ENCODE measurements at places on chromosomes 4 and X.

- DNase-seq: no peak
Measured at GRCh38 chrX:129572422-129572821, 32.4 kb downstream of the OCRL start.

GRCh38 chr4:158538911-158539310 lies 17.2 kb downstream of the RXFP1 start:
- DNase-seq: no peak

- peak; percentile 52 for DNase-seq
Measured at GRCh38 chrX:107025545-107025944, 25.5 kb upstream of the MORC4 start.

- DNase-seq: no peak
Measured at GRCh38 chrX:38857736-38858523, 56.7 kb downstream of the MID1IP1 start.

DNA sequence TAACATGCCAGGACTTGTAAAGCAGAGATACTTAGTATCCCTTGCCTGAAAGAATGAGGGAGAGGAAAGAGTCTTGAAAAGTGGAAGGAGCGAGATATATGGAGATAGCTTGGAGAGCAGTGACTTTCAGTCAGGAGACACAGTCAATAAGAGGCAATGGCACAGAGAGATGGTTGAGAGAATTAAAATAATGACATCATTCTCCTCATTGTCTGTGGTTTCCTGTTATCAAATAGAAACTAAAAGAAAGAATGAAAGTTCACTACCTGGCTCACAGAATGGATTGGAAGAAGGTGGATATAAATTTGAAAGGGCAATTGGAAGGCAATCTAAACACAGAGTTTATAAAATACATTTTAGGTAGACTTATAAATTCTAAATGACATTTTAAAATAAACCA lies 760.2 kb upstream of the AADAT start:
- DNase-seq: no peak

DNA sequence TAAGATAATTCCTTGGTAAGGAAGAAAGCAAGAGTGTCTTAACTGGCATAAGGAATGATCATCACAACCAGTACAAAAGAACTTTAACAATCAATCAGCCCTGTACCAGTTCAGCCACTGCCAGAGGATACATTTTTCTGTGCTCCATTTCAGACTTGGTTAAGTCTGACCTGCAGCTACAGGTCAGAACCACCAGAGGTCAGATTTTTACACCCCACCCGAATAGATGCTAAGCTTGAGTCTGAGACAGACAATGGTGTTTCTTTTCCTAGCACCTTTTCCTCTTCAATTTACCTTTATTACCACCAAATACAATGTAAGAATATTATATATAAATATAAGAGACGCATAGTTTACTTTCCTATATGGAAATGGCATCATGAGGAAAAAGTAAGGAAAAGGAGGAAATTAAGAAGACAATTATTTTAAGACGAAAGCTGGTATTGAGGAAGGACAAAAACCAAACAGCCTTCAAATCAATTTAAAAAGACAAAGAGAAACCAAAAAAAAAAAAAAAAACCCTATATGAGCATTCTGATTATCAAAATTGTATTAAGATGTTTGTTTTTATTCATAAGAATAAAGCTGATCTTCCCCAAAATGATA lies 215.3 kb upstream of the TTC29 start:
- peak; percentile 53 for DNase-seq

DNA sequence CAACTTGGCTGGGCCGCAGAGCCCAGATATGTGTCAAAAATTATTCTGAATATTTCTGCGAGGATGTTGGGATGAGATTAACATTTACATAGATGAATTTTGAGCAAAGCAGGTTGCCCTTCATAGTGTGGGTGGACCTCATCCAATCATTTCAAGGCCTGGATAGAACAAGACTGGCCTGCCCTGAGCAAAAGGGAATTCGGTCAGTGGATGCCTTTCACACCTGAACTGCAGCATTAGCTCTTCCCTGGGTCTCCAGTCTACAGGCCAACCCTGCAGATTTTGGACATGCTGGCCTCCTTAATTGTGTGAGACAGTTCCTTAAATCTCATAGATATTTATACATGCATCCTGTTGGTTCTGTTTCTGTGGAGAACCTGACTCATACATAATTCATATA lies 32.4 kb upstream of the SLC10A4 start:
- no peak for DNase-seq

DNA sequence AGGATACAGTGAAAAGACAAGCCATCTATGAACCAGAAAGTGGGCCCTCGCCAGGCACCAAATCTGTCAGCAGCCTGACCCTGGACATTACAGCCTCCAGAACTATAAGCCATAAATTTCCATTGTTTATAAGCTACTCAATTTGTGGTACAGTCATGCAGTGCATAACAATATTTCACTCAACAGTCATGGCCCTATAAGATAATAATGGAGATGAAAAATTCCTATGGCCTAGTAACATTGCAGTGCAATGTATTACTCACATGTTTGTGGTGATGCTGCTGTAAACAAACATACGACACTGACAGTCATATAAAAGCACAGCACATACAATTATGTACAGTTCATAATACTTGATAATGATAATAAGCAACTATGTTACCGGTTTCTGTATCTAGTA lies 17.1 kb upstream of the TLR1 start:
- DNase-seq: no peak

- DNase-seq: no peak
Measured at GRCh38 chrX:136194536-136194935, 47.2 kb downstream of the FHL1 start.

- no peak for DNase-seq
Measured at GRCh38 chr4:110619463-110620247, 3.2 kb downstream of the PITX2 start.

- DNase-seq: no peak
Measured at GRCh38 chrX:97308171-97308570, 424.5 kb downstream of the RPA4 start.

- DNase-seq: no peak
Measured at GRCh38 chrX:67094061-67094460, 449.8 kb upstream of the AR start.

DNA sequence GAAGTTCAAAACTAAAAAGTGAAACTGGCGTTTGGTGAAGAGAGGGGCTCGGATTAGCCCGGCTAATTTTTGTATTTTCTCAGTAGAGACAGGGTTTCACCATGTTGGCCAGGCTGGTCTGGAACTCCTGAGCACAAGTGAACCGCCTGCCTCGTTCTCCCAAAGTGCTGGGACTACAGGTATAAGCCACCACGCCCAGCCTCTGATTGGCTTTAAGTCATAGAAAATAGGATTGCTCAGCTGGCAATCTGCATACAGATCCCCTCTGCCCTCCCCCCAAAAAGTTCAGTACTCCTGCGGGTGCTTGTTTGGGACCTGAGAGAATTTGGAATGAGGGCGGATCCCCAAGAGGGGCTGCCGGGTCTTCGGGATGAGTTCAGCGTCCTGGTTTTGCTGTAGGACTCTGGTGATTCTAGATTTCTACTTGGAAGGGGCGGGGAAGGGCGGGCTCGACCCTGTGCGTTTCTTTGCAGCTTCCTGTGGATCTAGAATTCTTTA lies 537 bp upstream of the PRKX start:
- DNase-seq: no peak

DNA sequence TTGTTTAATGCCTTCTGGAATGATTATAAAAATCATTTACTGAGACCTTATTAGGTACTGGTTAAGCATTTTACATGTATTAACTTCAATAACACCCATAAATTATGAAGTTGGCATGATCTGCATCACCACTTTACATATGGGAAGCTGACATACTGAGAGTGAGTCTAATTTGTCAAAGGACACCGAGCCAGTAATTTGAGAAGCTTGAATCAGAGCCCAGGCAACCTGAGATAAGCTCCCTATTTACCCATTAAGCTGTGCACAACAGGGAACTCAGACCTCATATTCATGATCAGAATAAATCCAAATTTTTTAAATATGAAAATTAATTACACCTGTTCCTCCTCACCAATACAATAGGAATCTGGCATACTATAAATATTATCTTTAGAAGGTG lies 247.9 kb upstream of the EPHA5 start:
- no peak for DNase-seq

GRCh38 chrX:108299101-108299591 lies 139.1 kb downstream of the COL4A6 start:
- DNase-seq: no peak

DNA sequence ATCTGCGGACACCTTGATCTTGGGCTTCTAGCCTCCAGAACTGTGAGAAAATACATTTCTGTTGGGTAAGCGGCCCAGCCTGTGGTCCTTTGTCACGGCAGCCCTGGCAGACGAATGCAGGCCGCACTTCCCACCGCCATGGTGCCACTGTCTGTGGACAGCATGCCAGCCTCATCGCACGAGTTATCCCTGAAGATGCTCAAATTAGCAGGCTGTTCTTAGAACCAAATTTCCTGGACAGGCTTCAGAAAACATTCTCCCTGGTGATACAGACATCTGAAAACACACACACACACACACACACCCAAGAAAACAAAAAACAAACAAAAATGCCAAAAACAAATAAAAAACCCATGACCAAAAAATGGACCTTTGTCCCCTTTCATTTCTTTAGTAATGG lies 343.5 kb upstream of the GATB start:
- DNase-seq: no peak

DNA sequence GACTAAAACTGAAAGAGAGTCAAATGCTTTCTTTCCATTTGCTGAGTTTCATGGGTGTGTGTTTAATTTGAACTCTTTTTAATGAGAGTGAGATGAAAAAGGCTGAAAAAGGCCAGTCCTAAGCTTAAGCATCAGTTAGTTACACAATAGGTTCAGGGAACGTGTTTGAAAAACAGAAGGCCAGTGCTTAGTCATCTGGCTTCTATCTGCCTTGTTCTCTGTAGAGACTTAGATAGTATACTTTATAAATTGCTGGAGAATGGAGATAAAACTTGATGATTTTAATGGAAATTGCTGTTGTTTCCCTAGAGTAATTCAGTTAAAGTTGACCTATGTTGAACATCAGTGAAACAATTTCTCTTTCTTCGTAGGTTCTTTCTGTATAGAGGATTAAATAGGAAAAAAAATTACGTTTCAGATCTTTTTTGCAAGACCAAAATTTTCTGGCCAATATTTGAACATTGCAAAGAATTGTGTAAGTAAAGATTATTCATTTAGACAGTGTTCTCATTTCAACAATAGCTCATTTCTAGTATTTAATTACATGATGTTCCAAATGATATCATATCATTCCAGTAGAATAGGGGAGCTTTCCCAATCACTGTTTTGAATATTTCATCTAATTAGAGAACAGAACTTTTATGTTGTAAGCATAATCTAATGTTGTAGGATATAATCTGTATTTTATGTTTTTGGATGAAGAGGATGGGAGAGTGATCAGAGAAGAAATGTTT lies 1088.8 kb downstream of the ADGRL3 start:
- no peak for DNase-seq

DNA sequence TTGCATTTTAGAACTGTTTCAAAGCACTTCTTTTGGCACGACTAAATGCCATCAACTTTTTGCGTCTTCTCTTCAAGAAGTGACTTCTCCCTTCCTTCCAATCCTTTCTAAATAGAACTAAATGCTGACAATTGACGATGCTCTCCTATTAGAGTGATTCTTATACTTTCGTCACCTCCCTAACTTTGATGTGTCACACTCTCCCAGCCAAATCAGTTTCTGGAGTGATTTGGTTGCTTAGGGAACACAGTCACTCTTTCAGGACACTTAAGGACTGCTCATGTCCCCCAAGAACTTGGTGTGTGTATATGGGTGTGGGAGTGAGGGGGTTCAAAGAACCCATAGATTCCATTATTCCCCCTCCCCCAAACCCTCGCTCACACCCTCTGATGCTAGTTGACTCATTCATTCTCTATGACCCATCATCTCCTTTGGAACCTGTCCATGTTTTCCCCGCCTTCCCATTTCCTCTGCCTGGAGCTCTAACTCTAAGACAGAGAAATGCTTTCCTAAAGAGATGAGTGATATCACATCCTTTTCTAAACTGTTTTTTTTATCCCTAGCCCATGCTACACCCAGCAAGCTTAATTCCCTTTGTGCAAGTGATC lies 26.8 kb upstream of the AREG start:
- no peak for DNase-seq

DNA sequence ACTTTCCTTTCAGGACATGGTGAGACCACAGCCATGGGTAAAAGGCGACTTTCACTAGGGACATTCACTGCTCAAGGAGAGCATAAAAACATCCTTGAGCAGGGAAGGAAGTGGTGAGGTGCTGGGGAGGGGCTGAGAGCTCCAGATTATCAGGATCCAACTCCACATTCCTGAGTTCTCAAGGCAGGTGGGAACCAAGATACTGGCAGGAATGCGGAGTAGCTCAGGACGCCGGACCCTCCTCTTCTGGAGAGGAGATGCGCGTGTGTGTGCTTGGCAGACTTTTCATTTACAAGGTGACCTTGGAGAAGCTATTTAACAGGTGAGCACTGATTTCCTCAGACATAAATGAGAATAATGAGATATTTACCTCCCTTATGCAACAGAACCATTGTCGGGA lies 41.3 kb upstream of the TXK start:
- no peak for DNase-seq

DNA sequence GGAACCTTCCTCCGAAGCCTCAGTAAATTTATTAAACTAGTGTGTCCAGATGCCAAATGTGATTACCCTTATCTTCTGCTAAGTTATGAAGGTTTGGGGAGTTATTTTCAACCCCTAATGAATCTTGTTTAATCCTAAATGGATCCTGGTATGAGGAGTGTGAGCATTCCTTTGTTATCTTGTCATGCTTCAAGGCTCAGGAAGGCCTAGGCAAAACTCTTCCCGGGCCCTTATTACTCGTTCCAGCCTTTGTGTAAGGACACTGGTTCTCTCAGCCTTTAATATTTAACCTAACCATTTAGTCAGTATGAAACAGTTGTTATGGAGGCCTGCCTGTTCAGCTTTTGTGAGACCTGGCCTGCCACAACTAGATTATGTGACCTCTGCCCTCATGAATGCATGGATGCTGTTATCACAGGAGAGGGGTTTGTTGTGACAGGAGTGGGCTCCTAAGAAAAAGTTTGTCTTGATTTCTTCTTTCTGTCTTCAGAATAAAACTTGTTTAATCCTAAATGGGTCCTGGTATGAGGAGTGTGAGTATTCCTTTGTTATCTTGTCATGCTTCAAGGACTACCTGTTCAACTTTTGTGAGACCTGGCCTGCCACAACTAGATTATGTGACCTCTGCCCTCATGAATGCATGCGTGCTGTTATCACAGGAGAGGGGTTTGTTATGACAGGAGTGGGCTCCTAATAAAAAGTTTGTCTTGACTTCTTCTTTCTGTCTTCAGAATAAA lies 181.7 kb downstream of the SLC39A8 start:
- no peak for DNase-seq

GRCh38 chr4:138952411-138952810 lies 63.2 kb upstream of the NOCT start:
- no peak for DNase-seq

- DNase-seq: peak; percentile 1
Measured at GRCh38 chrX:110795645-110796406, at the start of gene CHRDL1. CHRDL1 (minus strand) TSS chrX:110795817; CDS start chrX:110792181, 3,636 bp downstream.

DNA sequence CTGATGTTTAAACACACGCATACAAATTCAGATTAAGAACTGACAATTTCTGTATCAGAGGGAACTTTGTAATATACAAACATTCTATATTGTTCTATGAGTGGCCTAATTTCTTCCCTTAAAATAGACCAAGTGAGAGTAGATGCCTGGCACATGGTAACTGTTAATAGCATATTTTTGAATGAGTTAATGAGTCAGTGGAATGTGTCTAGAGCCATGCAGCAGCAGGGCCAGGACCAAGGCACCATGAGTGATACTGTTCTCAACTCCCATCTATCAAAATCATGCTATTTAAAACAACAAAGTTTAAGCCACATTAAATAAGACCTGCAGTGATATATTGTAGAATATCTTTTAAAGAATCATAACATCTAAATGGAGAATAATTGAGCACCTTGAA lies 98.3 kb downstream of the ARHGAP24 start:
- DNase-seq: no peak

- no peak for DNase-seq
Measured at GRCh38 chrX:22345884-22346283, 73.2 kb downstream of the CBLL2 start.
